ENCODE measurements at places on chromosomes 7 and 10.

DNA sequence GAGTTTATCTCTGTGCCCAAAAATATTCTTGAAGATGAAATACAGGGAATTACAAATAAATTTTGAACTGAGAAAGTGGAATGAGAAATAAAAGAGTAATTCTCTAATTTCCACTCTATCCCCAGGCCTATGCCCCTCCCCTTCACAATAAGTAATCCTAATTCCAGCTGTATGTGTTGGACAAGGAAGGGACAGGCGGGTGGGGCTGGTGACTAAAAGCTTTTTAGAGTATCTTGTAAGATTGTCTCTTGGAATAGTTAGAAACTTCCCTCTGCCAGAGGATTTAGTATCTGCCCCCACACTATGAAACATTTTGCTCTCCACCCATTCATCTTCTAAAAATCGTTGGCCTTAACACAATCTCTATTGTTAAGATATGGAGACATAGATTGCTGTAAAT, 199.2 kb downstream of the MBL2 start:
- no peak for DNase-seq

- DNase-seq = no peak
Observed at GRCh38 chr10:26725837-26726727, 28.6 kb downstream of the PDSS1 start.

DNA sequence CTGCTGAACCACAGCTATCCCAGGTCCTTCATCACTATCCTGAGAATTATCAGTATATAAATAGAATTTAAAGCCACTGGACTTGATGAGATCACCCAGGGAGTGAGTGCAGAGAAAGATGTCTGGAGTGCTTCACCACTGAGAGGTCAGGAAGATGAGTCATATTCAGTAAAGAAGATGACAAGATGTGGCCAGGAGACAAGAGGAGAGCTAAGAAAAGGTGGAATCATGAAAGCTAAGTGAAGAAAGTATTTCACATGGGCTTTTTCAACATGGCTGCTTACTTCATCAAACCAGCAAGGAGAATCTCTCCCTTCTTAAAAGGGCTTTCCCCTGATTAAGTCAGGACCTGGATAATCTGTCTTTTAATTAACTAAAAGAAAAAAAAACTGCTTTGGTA, 9.1 kb upstream of the PRKAR2B start:
- no peak for DNase-seq

DNA sequence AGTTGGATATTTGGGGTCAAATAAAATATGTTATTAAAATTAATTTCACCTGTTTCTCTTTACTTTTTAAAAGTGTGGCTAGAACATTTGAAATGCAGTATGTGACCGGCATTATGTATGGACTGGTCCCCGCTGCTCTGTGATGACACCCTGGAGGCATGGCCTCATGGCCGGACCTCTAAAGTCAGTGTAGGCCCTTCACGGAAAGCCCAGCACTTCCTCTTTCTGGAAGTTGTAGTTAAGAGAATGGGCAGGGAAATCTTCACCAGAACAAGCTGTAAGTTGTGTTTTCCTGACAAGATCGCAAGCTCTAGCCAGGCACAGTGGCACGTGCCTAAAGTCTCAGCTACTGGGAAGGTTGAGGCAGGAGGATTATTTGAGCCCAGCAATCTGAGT, 38.3 kb upstream of the SRGN start:
- no peak for DNase-seq

DNA sequence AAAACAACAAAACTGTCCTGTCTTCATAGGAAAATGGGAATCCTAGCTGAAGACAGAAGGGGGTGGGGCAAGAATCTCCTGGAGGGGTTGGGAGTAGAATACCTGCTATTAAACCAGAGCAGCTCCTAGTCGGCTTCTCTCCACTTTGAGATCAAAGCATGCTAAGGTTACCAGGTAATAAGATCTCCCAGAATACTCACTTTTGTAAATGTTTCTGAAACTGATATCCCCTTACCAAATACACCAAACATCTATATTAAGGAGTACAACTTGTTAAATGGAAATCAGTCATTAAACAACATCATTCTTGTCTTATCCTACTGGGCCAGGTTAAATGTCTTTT, 29.5 kb upstream of the DAGLB start:
- DNase-seq = no peak

All from activated T-cell treated with anti-CD3 and anti-CD28 coated beads for 24 hours (primary cell).